ENCODE measurements at places on chromosomes 6 and 20.

- no peak for DNase-seq
Measured at GRCh38 chr6:50829898-50830444, 11.3 kb downstream of the TFAP2B start.

- DNase-seq, result peak; percentile 15
Measured at GRCh38 chr6:106609699-106610098, 19.6 kb downstream of the RTN4IP1 start.

GRCh38 chr20:48777005-48777404 lies 50.8 kb downstream of the PREX1 start:
- DNase-seq, result no peak

- DNase-seq, result no peak
Measured at GRCh38 chr6:161917645-161918044, 643.8 kb upstream of the AGPAT4 start.
